Spinal cord (tissue), 10 donors: ENCODE measurements at places on chromosomes 1 and 21.

DNA sequence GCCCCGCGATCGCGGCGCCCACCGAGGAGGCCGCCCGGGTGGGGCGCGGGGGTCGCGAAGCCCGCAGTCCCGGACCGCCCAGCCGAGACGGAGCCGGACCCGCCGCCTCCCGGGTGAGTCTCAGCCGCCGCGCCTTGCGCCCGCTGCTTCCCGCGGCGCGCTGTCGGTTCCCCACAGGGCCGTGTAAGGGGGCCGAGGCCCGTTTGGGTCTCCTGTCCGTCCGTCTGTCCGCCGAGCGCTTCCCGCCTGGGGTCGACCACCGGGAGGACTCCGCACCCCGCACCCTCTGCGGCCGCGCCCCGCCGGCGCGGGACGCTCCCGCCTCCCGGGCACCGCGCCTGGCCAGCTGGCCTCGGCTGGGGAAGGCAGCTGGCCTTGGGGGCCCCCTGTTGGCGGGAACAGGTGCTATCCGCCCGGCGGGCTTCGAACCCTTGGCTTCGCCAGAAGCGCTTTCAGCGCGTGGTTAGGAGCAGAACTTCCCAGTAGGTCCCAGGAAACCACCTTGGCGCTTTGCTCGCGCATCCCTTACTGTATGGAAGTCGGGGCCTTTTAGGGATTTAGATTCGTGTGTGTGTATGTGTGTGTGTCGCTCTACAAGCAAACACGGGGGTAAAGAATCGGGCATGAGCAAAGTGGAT, 414 bp downstream of the TMEM51 start:
- DNase-seq = peak; percentile 28

GRCh38 chr1:167849666-167850065, 64.3 kb downstream of the ADCY10 start:
- DNase-seq = no peak

DNA sequence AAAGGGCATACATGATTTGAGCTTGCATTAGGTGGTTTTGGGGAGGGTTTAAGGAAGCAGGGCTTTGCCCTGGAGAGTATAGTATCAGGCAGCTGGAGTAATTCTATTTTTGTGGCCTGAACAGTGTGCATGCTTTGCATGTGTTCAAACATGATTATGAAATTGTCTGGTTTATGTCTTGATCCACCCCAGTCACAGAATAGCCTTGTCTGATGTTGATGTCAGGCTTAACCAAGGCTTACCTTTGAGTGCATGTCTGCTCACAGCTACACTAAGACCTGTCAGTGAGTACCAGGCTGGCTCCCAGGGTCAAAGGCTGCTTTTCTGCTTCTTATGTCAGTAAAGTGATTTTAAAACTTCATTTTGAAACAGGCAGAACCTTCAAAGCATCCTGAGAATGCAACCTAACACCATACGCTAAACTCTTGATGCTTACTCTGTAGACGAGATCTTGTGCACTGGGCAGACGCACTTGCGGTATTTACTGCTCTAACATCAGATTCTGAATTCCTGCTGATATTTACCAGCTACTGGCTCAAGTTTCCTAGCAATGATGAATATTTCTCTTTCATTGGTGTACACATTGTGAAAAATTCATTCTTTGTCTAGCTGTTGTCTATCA, 78.9 kb downstream of the MAP3K21 start:
- no peak for DNase-seq

DNA sequence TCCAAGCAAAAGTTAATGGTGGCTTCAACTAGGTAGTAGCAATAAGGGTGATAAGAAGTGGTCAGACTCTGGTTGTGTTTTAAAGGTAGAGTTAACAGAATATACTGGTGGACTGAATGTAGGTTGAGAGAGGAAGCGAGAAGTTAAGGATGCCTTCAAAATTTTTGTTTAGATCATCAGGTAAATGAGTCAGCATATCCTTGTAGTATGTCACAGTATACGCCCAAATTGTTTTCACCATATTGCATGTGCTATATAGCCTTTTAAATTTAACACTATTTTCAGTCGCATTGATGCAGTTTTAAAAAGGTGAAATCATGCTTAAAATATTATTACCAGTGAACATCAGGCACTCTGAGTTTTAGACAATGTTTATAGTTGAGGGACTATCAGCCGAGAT, 74.6 kb downstream of the RBM11 start:
- DNase-seq = no peak

DNA sequence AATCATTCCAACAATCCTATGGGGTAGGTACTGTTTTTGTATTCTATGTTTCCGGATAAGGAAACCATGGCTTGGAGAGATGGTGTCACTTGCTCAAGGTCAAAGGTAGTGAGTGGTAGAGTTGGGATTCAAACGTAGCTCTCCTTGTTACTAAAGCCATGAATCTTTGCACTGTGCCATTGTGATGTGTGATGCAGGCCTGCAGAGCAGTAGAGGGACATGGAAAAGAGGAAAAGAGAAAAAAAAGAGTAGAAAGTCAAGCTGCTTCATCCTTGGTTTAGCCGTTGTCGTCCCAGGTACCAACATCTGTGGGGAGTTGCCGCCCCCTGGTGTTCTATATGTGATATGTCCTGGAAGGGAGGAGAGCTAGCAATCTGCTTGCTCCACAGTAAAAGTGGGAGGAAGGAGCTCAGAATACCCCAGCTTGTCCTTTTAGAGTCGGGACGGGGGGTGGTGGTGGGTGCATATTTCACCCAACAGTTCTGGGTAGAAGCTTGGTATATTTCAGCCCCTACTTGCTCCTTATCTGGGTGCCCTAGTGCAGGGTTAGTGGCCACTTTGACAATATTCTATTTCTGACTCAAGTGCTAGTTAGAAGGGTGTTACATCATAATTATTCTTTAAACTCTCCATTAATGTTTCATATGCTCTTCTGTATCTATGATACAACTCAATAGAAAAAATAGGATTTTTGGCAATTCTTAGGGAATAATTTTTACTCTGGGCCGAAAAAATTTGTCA, 98.4 kb downstream of the EBNA1BP2 start:
- DNase-seq = peak; percentile 97

DNA sequence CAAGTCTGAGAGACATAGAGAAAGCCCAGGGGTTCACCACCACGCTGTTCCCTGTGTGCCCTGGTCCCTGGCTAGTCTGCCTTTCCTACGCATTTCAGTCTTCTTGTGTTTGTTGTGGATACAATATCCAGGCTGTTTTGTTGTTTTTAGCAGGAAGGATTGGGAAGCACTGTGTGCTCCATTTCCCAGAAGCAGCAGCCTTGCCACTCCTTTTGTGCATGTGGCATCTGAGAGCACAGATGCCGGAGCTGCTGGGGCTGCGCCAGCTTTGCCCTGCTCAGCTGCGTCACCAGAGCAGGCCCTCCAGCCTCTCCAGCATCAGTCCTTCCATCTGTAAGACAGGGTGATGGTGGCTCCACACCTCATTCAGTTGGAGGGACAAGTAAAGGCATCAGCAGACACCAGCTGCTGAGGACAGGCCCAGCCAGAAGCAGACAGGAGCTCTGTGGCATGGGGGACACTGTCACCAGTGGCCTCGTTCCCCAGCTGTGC, 94.4 kb upstream of the COL6A1 start:
- DNase-seq = no peak

DNA sequence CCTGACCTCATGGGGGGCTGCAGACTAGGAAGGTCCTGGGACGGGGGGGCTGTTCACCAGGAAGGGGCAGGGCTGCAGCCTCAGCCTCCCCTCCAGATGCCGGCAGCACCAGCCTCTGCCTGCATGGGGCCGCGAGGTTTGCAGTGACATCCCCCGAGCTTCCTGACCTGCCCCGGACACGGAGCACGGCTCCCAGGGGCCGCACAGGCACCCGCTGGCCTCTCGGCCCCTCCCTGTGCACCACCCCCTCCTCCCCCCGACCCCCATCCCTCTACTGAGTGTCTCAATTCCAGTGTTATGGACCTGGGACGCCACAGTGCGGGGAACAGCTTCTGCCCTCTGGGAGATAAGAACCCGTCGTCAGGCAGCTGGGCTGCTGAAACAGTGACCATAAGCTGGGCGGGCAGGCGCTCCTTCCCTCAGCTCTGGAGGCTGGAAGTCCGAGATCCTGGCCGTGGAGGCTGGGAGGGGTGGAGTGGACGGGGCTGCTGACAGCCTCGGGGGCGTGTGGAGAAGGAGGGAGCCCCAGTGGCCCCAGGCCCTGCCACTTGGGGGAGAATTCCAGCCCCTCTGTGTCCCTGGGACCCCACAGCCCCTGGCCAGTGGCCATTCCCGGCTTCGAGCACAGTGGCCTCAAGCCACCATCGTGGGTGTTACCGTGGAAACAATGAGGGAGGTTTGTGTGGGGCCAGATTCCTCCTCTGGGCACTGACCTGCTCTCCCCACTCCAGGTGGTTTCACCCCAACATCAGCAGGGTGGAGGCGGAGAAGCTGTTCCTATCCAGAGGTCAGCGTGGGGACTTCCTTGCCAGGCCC, 11.6 kb downstream of the RNF223 start:
- DNase-seq = no peak

DNA sequence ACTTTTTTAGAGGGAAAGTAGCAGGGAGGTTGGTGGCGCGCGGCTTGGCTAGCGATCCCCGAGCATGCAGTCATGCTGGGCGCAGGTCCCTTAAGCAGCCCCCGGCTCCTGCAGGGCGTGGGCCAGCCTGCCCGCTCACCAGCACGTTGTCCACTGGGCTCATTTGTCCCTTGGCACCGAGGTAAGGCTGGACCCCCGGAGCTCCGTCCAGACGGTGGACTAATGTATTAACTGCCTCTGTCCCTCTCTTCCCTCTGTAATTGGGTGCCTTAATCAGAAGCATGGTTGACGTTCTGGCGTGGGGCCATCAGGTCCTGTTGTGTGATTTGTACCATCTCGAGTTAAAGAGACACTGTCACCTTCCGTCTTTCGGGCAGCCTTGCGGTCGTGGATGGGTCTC, 17.7 kb downstream of the TMEM201 start:
- DNase-seq = no peak

GRCh38 chr1:18805150-18805879, 54.1 kb downstream of the TAS1R2 start:
- DNase-seq = peak; percentile 27

GRCh38 chr1:153556348-153556747, 7.3 kb upstream of the S100A3 start:
- no peak for DNase-seq

GRCh38 chr1:110606657-110607535, 738 bp upstream of the KCNA2 start:
- DNase-seq = no peak

GRCh38 chr1:155206891-155207805, 549 bp downstream of the THBS3 start:
- peak; percentile 91 for DNase-seq

GRCh38 chr1:91582431-91582921, 81.8 kb downstream of the CDC7 start:
- no peak for DNase-seq

- DNase-seq = no peak
Observed at GRCh38 chr1:19756480-19756879, 43.2 kb downstream of the TMCO4 start.

DNA sequence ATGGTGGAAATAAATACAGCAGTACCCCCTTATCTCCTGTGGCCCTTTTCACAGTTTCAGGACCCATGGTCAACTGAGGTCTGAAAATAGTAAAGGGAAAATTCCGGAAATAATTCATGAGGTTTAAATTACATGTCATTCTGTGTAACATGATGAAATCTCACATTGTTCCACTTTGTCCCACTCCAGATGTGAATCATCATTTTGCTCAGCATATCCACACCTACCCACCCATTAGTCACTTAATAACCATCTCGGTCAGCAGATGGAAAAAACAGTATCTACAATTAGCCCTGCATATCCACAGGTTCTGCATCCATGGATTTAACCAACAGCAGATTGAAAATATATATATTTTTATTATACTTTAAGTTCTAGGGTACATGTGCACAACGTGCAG, 86.9 kb upstream of the GORAB start:
- DNase-seq = no peak

DNA sequence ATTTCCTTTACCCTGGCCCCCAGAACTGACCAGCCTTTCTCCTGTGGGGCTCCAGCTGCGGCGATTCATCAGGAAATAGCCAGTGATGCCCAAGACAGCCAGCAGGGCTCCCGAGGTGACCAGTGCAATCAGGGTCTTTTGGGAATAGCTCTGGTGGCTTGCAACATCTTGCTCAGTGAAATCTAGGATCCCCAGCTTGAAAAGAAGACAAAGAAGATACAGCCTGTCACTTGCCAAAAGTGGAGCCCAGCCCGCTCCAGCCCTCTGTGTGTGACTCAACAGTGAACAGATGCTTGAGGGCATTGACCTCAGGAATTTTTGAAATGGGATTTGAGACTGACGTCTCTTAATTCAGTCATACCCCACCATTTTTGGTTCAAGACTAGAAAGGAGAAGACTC, 22.3 kb downstream of the CD34 start:
- no peak for DNase-seq

DNA sequence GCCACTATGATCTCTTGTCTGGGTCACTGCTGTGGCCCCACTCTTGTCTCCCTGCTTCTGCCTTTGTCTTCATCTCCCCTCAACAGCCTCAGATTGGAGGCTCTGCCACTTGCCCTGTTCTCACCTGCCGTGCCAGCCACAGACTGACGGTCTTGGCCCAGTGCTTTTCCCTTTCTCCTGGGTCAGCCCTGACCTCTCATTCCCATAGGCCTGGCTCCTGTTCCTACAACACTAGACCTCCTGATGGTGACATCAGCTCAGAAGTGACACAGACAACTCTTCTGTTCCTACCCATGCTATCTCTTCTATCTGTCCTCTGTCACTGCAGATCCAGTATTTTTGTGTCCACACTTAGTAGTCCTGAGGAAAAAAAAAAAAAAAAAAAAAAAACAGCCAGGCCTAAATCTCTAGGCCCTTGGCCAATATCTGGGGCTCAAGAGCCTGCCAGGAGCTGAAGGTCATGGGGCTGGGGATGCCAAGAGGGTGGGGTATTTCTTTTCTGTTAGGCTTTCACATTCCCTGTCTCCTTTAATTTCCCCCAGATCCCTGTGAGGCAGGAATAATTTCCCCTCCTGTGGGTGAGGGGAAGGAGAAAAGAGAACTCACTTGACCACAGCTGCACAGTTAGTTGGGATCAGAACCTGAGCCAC, 42.0 kb upstream of the FOXO6 start:
- no peak for DNase-seq

DNA sequence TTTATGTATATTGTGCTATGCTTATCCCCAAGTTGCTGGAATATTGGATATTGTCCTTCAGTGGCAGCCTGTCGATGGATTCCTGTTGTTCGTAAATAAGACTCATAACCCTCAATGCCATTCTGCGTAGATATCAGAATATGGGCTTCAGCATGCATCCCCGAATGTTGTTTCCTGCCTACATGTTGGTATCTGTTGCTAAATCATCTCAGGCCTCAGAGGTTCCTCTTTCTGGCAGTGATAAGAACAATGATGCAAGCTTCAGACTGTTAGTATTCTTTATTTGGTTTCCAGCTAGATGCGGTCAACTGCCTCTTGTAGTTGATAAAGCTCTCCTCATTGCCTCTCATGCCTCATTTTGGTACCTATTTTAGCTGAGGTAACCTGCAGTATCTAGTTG, 2082.6 kb downstream of the MRPL39 start:
- DNase-seq = no peak

- DNase-seq = peak; percentile 72
Observed at GRCh38 chr1:31529999-31530684, 46.2 kb upstream of the TINAGL1 start.

GRCh38 chr21:15943009-15943666, 213.4 kb downstream of the USP25 start:
- no peak for DNase-seq

- no peak for DNase-seq
Observed at GRCh38 chr1:241611736-241612135, 28.4 kb downstream of the CHML start.

GRCh38 chr1:223760833-223761232, 48.5 kb downstream of the CAPN2 start:
- no peak for DNase-seq
